ENCODE measurements at places on chromosomes 12 and 14. TPM values are rescaled to one million over a fixed set of nuclear protein-coding genes. Genes with fewer than 3 reads are reported as not detected.

The CACNA1C gene
- 0.16 TPM for total RNA-seq

The PZP gene
- not detected for total RNA-seq

The B3GNT4 gene
- 0.49 TPM for total RNA-seq

The SLC17A8 gene
- total RNA-seq = not detected

The RASSF9 gene
- total RNA-seq = 1.3 TPM

The GDF3 gene
- total RNA-seq = not detected

The TMEM263 gene
- 34.2 TPM for total RNA-seq

The DEGS2 gene
- not detected for total RNA-seq

The SMCO2 gene
- not detected for total RNA-seq

The CLEC6A gene
- not detected for total RNA-seq

The SLCO1B3 gene
- total RNA-seq = not detected

The PRR4 gene
- total RNA-seq = 0.76 TPM

The HVCN1 gene
- 2.3 TPM for total RNA-seq

The KRAS gene
- 10.6 TPM for total RNA-seq

The ANO2 gene
- not detected for total RNA-seq

The SOAT2 gene
- total RNA-seq = not detected

The NGB gene
- not detected for total RNA-seq

The NTN4 gene
- total RNA-seq = 74.5 TPM

The CLEC9A gene
- not detected for total RNA-seq

The MYBPC1 gene
- total RNA-seq = not detected

The STXBP6 gene
- 0.25 TPM for total RNA-seq

The KLHL28 gene
- 5.5 TPM for total RNA-seq

The NABP2 gene
- 30.0 TPM for total RNA-seq

The RND1 gene
- total RNA-seq = 0.33 TPM

The FSCB gene
- total RNA-seq = 0.25 TPM

The OAS2 gene
- total RNA-seq = not detected

The TAS2R7 gene
- not detected for total RNA-seq

The ASCL1 gene
- not detected for total RNA-seq

The REP15 gene
- total RNA-seq = 1.1 TPM

The LPAR5 gene
- 2.1 TPM for total RNA-seq

The CHST11 gene
- 13.3 TPM for total RNA-seq

The LTBR gene
- total RNA-seq = 89.3 TPM

The SAMD15 gene
- total RNA-seq = 2.0 TPM

The INHBC gene
- not detected for total RNA-seq

The NFE2 gene
- total RNA-seq = not detected

The TSHR gene
- total RNA-seq = 7.2 TPM

The DAO gene
- not detected for total RNA-seq

The GPR84 gene
- not detected for total RNA-seq

The BTG1 gene
- total RNA-seq = 14.2 TPM

The CELA1 gene
- not detected for total RNA-seq

The TAS2R30 gene
- 0.63 TPM for total RNA-seq

The PTPN21 gene
- 7.7 TPM for total RNA-seq

The PRKAB1 gene
- 36.4 TPM for total RNA-seq

The AQP2 gene
- not detected for total RNA-seq

The MYRFL gene
- 0.13 TPM for total RNA-seq

The FLRT2 gene
- total RNA-seq = 2.6 TPM

The PLEKHG3 gene
- 136 TPM for total RNA-seq

The ACRBP gene
- total RNA-seq = 8.7 TPM

The HIP1R gene
- 32.6 TPM for total RNA-seq

The TMTC3 gene
- total RNA-seq = 18.1 TPM

The BLOC1S1 gene
- 169 TPM for total RNA-seq

The BIN2 gene
- total RNA-seq = not detected
